Endothelial cell of coronary artery (primary cell): ENCODE measurements at places on chromosomes 6 and 20. TPM values are rescaled to one million over a fixed set of nuclear protein-coding genes. Genes with fewer than 3 reads are reported as not detected.

Gene TMC2
- total RNA-seq: not detected in 2 replicates

Gene PRSS35
- 0.09 TPM in 2 replicates for total RNA-seq

Gene MOXD1
- 0.09 TPM in 1 of 2 replicates, not detected in the other for total RNA-seq

Gene CRISP1
- not detected in 2 replicates for total RNA-seq

Gene GGTLC1
- total RNA-seq: not detected in 2 replicates

Gene GTSF1L
- total RNA-seq: not detected in 2 replicates

Gene FNDC11
- total RNA-seq: 0.63 and 0.94 TPM in 2 replicates

Gene KCTD20
- total RNA-seq: 60.0 and 74.5 TPM in 2 replicates

Gene TGM3
- not detected in 2 replicates for total RNA-seq

Gene MYLK4
- 0.36 and 0.38 TPM in 2 replicates for total RNA-seq

Gene TREML1
- total RNA-seq: not detected in 2 replicates

Gene SNAI1
- total RNA-seq: 1.5 and 2.9 TPM in 2 replicates

Gene BTN1A1
- not detected in 2 replicates for total RNA-seq

Gene RAET1L
- not detected in 2 replicates for total RNA-seq
